Mucosa of gallbladder (tissue), 1 donor: ENCODE measurements at places on chromosomes 12 and 14. TPM values are rescaled to one million over a fixed set of nuclear protein-coding genes. Genes with fewer than 3 reads are reported as not detected.

- no peak for DNase-seq
Measured at GRCh38 chr12:15863984-15864383, 18.2 kb upstream of the STRAP start.

DNA sequence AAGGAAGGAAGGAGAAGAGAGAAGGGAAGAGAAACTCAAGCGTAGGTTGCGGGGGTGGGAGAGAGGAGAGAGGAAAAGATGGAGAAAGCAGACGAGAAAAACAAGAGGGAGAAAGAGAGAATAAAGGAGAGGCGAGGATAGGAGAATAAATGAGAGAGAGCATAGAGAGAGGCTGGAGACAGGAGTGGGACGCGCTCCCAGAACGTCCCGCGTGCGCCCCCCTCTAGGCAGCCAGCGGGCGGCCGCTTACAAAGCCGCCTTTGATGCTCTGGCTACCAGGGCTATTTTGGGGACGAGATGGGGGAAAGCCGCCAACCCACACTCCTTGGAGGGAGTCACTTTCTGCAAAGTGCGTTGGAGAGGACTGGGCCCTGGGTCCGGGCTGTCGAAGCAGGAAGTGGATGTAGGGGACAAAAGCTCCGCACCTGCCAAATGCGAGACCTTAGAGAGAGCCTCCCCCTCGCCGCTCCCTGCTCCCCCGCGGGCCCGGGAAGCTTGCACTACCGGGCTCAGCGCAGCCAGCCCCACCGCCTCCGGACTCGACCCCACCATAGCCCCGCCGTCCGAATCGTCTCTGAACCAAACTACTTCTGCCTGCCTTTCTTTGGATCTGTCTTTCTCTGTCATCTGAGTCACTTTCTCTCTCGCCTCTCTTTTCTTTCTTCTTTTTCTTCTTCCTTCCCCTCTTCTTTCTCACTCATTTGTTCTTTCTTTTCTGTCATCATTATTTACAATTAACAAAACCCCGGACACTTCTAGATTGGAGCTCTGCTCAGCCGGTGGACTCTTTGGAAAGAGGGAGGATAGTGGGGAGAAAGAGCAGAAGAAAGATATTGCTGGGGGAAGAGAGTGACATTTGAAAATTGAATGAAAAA, 8.0 kb downstream of the ASCL1 start:
- no peak for DNase-seq

- no peak for DNase-seq
Measured at GRCh38 chr12:54160769-54161480, 27.9 kb downstream of the SMUG1 start.

DNA sequence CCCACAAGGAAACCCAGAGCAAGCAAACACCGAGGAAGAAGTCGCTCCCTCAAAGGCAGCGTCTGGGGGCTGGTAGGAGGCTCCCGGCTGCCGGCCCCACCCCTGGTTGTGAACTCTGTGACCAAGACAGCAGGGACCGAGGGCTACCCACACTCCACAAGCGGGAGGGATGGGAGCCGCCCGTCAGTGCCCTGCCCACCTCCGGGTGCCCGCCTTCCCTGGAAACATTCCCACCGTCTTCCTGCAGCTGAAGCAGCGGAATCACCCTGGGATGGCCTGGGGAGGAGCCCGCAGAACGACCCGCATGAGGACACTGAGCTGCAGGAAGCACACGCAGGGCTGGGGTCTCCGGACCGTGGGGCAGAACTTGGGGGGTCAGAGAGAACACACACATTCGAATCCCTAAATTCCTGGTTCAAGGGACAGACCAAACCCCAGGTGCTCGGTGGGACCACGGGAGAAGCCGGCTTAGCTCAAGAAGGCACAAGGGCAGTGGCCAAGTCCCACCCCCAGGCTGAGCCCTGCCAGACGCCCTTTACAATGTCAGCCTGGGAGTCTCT, 33.5 kb upstream of the C14orf180 start:
- DNase-seq = no peak

DNA sequence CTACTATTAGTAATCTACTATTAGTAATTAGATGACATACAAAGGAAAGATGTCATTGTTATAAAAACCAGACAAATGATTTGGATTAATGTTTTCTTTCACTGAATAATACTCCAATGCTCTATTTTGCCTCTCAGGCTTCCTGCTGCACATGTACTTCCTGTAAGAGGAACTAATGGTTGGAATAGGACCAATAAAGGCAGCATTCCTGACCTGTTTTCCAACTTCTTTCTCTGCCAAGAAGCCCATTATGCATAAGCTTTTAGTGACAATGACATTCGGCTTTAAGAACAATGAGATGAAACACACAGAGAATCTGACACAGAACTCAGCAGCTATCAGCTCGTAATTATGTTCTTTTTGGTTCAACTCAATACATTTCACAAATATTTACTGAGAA, 5.2 kb upstream of the C12orf56 start:
- no peak for DNase-seq

DNA sequence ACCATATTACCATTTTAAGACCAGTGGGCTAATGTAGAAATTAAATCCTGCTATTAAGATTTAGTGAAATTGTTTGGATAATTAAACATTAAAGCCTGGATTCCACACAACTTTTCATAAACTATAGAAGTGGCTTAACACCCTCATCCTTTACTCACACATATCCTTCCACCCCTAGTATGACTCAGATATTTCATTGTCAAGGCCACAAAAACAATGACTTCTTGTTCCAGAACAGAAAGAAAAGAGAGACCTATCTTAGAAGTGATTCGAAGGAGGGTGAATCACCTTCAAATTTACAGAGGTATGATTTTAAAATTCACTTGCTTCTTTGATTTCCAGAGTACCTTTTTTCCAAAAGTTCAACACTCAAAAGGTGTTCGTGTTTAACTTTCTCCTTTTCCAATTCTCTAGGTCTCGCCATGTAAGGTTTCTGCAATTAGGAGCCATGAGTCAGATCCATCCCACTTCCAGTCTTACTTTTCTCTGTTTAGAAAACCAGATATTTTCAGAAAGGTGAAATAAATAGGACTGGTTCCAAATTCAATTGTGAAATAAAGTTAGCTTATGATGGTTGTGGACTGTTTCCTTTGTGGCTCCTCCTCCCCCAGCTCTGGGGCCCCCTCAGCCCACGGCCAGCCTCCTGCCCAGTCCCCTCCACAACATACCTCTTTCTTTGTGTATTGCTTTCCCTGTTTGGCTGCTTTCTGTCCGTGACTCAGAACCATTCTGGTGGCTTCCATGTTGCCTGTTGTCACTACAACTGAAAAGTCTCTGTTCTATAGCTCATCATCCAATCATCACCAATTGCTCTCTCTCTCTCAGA, 24.6 kb upstream of the MGP start:
- no peak for DNase-seq

DNA sequence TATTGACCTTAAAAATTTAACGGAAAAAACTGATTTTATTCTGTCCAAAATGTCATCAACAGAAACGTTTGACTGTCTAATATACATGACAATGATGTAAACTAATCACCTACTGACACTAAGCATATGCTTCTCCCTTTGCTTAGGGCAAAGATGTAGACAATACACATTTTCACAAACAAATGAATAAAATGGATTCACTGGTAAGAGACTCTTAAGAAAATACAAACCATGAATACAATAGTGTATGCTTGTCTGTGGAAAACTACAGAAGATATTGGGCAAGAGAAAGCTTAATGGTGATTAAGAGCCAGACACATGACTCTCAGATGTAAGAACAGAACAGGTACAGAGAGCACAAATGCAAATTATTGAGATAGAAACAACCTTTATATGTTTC, 1248.7 kb downstream of the FSCB start:
- DNase-seq = no peak

DNA sequence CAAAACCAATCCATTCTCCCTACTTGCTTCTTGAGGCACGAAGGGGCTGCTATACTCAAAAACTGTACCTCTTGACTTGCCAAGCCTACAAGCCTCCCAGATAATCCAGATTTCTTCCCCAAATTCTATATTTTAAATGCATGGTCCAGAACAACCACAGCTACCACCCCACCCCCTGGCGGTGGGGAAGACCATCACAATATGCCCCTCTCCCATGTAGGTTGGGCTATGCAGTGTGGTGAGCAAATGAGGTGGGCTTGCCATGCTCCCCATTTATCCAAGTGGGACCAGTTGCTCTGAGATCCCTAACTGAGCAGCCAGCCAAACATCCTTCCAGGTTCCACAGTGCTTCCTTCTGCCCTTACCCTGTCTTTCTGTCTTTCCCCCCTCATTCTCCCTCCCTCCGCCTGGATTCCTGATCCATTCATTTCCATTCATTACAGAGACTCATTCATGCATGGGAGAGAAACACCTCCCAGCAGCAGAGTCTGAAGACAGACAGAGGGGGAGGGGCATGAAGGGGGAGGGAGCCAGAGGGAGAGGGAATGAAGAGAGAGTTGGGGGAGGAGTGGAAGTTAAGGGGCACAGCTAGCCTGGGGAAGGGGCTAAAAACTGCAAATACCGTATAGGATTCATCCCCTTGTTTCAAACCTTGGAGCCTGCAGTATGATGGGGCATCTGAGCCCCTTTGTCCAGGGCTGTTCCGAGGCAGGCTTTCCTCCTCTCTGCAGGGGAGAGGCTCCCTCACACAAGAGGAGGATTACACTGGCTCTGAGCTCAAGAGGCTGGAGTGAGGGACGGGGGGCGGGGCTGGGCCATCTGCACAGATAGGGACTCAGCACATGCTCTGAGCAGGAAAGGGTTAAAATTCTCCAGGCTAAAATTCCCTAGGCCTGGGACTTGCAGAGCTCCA, 4.4 kb downstream of the ZNF219 start:
- DNase-seq = no peak

DNA sequence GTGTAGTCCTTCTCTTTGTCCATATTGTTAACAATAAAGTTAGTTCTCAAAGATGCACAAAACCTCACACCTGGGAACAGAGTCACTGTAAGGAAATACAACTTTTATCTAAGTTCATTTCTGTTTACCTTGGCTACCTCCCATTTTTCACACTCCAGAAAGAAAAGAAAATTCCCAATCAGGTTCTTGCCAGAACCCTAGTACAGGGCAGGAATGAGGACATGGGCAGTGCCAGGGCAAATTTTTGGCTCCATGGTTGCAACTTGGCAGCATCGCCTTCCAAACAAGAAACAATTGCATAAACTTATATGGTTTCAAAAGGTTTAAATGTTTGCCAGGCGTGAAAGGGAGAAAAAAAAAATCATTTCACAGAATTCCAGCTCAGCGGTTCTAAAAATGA, 296.3 kb upstream of the PRKD1 start:
- peak; percentile 64 for DNase-seq

DNA sequence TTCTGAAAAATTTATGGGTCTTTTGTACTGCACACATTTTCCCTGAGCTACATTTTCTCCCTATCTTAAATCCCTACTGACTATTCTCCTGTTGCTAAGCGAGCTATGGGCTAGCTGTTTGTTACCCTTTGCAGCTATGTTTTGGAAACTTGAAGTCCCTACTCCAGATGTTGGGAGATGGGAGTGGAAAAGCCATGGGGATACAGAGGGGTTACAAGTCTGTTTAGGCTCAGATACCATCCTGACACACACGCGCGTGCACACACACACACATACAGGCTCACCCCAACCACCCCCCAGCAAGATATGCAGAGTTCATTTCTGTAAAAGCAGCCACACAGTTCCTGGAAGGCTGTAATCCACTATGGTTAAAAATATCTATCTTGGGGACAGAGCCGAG, 15.8 kb downstream of the ATP5MC2 start:
- peak; percentile 21 for DNase-seq

GRCh38 chr14:65433157-65433556, 20.6 kb downstream of the FUT8 start:
- no peak for DNase-seq

GRCh38 chr12:79407671-79408622, 282.8 kb downstream of the PAWR start:
- peak; percentile 63 for DNase-seq

GRCh38 chr12:107287436-107288413, 194.4 kb upstream of the CRY1 start:
- no peak for DNase-seq

DNA sequence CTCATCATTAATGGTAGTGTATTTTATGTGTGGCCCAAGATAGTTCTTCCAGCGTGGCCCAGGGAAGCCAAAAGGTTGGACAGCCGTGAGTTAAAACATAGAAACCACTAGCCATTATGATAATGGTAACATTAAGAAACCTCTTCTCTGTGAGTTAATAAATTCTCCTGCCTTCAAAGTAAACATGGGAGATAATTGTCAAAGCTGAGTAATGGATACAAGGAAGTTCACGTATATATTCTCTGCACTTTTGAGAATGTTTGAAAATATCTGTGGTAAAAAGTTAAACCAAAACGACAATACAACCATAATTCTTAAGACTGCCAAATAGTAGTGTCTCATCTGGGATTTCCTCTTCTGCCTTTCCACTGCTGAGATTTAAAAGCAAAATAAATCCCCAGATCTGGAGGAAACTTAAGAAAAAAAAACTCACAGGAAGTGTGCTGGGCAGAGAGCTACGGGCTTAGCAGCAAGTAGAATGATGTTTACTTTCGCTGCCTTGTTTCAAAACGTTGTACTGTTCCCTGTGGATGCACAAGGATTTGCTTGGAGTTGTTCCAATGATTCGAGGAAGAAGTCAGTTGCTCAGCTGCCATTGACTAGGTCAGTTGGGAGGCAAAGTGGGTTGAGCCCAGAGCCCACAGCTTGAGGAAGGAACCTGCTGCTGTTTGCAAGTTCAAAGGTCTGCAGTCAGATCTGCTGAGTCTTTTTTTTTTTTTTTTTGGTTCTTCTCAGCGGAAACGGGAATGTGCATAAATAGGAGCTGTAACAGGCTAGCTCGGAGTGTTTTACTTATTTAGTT, 1.7 kb downstream of the TPCN1 start:
- DNase-seq = peak; percentile 89

- peak; percentile 60 for DNase-seq
Measured at GRCh38 chr12:31874961-31875608, 84.1 kb upstream of the RESF1 start.

- no peak for DNase-seq
Measured at GRCh38 chr14:59154373-59154772, 34.1 kb upstream of the DAAM1 start.

- DNase-seq = no peak
Measured at GRCh38 chr14:60346706-60347105, 97.7 kb downstream of the PPM1A start.

KRT86 gene
- 1.1 TPM for total RNA-seq

CRIP1 gene
- total RNA-seq = 35.7 TPM

PAX9 gene
- not detected for total RNA-seq

SIX1 gene
- not detected for total RNA-seq

APOF gene
- 0.20 TPM for total RNA-seq

DDN gene
- 0.06 TPM for total RNA-seq

VRTN gene
- 0.32 TPM for total RNA-seq

INHBC gene
- total RNA-seq = not detected

TMEM63C gene
- 1.4 TPM for total RNA-seq

PPM1H gene
- 73.4 TPM for total RNA-seq

RNASE4 gene
- 135 TPM for total RNA-seq

SH2B3 gene
- 21.8 TPM for total RNA-seq

OR6C2 gene
- not detected for total RNA-seq

PTGER2 gene
- 3.9 TPM for total RNA-seq
